ENCODE measurements at places on chromosomes 3 and 15.
A peak's percentile ranks its signal among the peaks of the same experiment; 100 is the strongest.

DNA sequence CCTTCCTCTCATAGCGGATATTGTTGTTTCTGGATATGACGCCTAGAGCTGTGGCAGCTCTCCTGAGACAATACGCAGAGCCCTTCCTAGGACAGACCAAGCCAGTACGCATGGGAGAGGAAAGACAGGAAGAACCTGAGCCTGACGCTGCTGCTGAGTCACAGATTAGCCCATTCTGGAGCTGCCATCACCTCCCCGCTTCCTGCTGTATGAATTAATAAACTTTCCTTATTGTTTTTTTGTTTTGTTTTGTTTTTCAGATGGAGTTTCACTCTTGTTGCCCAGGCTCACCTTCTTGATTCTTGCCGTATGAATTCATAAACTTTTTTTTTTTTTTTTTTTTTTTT lies 67.0 kb downstream of the PPCDC start:
- DNase-seq: no peak

DNA sequence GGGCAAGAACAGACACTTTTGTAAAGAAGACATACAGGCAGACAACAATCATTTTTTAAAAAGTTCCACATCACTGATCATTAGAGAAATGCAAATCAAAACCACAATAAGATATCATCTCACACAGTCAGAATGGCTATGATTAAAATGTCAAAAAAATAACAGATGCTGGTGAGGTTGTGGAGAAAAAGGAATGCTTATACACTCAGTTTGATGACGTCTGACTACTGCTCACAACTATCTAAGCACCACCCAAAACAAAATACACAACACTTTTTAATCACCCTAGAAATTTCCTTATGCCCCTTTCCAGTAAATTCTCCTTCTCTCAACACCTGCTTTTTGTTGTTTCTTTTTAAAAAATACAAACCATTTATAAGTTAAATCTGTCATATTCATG lies 228.8 kb downstream of the ISL2 start:
- no peak for DNase-seq

GRCh38 chr15:60520825-60521368 lies 42.0 kb upstream of the ICE2 start:
- peak; percentile 21 for DNase-seq

GRCh38 chr3:141103067-141103466 lies 51.9 kb downstream of the SPSB4 start:
- DNase-seq: no peak

DNA sequence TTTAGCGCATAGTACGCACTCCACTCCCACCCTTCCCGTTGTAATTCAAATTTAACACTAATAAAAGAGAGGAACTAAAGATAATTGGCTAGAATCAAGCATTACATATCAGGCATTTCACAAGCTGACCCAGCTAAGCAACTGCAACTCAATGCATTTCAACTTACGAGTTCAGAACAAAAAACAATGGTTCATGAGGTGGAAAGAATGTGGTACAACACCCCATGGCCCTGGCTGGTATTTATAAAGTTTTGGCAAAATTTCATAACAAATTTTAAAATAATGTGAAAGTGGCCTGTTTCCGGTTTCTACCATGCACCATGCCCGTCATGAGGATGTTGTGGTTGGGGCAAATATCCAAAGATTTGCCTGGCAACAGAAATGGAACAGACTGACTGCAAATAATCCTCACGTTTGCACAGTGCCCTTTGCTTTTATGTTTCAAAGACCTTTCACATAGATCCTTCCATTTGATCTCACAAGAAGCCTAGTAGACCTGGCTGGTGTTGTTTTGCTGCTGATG lies 455.3 kb upstream of the NR2F2 start:
- no peak for DNase-seq

GRCh38 chr15:48289628-48290027 lies 41.6 kb upstream of the DUT start:
- no peak for DNase-seq

- no peak for DNase-seq
These were observed 8.1 kb downstream of the PTX3 start for GRCh38 chr3:157444797-157445184.

- DNase-seq: no peak
These were observed 7.6 kb downstream of the DNAH1 start for GRCh38 chr3:52323526-52324295.

DNA sequence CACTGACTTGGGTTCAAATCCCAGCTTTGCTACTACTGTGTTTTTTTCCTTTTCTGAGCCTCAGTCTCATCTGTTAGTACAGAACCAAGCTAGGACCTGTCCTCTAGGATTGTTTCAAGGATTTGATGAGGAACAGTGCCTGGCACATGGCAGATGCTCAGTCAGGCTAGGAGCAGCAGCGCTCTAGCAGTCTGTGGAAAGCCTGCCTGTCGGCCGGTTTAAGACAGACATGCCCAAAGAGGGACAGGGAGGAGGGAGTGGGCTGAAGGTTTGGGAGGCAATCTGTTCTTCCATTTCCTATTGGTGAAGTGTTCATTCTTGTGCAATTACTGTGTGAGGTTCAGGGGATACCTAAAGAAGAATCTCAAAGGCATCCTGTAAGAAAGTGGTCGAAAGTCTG lies 35.1 kb upstream of the RGMA start:
- DNase-seq: no peak

DNA sequence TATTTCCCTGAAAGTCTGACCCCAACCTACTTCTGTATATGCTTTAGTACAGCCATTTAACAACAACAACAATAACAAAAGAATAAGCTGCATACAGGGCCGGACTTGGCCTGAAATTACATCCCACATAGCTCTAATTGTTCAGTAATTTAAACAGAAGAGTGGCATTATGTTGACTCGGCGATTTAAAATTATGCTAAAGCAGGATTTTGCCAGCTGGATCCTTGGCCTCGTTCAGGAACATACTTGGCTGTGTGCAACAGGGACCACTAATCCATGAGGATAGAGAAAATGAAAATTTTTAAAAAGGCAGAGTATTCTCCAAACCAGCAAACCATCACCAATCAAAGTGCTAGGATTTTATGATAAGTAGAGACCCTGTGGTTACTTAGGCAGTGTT lies 433.1 kb upstream of the RBMS3 start:
- no peak for DNase-seq

DNA sequence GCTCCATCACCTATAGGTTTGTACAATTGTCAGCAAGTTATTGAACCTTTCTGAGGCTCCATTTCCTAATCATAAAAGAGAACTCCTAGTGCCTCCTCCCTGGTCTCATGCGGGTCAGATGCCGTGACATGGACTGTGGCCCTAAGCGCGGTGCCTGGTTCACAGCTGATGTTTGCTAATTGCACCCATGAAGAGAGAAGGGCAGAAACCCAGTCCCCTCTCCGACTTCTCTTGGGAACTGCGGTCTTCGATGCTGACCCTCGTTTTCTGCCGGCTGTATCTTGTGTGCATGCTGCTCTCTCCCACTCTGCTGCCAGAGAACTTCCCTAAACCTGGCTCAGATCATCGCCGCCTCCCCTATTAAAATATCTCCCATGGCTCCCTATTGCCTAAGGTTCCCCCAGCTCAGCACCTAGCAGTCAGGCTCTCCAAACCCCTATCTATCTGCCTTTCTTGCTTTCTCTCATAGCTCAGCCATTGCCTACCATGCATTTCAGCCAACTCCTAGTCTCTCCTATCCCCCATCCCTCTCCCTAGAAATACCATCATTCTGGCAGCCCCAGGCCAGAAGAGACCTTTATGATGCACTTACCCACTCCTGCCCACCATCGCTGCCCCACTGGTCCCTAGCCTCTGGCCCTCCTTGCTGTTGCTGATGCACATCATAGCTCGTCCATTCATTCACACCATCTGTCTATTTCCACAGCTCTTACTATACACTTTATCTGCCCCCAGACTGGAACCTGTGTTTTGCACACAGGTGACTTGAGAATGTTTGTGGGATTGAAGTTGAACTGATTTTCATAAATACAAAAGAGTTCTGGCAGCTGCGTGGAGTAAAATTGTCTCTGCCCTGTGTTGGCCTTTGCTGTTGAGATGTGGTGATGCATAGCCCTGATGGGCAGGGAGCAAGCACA lies 6.6 kb downstream of the ISG20 start:
- no peak for DNase-seq

DNA sequence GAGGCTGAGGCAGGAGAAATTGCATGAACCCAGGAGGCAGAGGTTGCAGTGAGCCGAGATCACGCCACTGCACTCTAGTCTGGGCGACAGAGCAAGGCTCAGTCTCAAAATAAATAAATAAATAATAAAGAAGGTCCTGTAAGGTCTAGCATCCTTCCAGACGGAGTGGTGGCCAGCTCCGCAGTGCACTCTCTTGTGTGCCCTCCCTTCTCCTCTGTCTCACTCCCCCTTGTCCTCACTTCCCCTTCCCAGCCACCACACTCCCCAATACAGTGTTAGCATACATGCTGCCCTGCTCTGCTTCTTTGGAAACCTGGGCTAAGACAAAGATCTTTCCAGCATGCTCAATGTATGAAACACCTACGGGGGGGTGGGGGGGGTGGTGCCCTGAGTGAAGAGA lies 3.4 kb upstream of the CLN6 start:
- DNase-seq: no peak

DNA sequence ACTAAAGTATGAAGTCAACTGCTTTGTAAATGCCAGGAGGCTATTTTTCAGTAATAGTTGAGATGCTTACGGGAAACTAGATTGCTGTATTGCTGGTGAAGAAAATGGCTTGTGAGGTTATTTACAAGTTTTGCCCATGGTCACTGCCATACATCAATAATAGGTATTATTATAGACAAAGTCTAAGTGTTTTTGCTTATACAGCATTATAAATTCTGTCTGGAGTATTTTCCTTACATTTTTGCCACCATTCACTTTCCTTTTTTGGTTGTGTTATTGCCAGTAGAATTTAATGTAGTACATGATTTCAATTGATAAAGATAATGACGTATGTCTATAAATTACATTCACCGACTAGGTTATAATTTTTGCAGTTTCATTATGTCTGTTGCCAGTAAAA lies 114.2 kb downstream of the CDIN1 start:
- DNase-seq: no peak

DNA sequence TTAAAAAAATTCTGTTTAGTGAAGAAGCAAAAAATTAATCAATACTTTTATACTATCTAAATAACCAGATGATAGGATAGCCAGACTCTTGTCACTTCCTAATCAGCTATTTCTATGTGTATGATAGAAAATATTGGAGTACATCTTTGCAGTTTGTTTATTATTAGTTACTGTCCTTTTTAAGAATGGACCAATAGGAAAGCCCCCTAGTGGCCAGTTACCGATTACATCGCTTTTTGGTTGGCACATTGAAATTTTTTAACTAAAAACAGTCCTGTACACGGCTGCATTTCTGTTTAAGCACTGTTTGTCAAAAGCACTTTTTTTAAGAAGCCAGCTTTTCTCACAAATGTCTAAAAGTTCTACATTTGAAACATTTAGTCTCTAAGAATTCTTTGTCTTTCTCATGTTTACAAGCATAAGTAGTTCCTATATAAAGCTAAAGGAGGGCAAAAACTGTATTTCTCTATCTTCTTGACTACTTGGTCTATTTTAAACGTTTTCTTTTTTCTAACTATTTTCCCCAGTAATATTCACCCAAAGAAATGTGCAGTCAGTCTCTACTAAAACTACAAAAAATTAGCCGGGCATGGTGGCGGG lies 253.2 kb upstream of the LRTM1 start:
- peak; percentile 10 for DNase-seq

- DNase-seq: no peak
These were observed 16.1 kb downstream of the SLC28A2 start for GRCh38 chr15:45268135-45268534.

GRCh38 chr15:40554161-40554525 lies 10.7 kb downstream of the CCDC32 start:
- no peak for DNase-seq

DNA sequence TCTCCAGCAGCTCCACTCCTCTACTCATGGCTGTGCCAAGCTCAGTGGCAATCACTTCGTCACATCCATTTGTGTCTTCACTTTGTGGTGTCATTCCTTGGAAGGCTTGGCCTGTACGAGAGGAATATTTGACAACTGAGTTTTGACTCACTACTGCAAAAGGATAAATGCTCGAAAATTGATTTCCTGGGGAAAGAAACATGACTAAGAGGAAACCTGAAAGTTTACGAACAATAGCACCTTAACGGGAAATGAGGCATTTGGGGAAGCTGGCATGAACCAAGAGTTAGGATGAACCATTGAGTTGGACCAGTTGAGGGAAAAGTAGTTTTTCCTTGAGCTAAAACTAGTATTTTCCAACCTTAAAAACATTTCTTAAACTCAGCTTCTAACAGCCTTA lies 74.2 kb upstream of the ABHD17C start:
- DNase-seq: no peak

- no peak for DNase-seq
These were observed 144.5 kb downstream of the NAALADL2 start for GRCh38 chr3:175003590-175003989.

- DNase-seq: no peak
These were observed 47.4 kb upstream of the GMNC start for GRCh38 chr3:190909908-190910307.

- DNase-seq: no peak
These were observed 454.9 kb downstream of the IL5RA start for GRCh38 chr3:2655229-2655701.

DNA sequence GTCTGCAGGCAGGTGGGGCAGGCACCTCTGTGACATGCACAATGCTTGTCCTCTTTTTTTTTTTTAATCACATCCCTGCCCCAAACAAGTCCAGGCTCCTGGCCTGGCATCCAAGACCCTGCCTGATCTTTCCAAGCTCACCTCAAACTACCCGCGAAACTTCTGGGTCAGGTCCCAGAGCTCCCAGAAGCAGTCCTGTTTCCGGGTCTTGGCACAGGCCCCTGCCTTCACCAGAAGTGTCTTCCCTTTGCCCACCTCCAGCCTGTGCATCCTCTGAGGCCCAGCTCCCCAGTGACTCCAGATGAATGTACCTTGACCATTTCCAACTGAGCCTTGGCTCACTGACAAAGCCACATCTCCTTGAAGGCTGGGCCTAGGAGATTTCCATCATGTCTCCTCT lies 23.0 kb downstream of the PLA2G4E start:
- no peak for DNase-seq

DNA sequence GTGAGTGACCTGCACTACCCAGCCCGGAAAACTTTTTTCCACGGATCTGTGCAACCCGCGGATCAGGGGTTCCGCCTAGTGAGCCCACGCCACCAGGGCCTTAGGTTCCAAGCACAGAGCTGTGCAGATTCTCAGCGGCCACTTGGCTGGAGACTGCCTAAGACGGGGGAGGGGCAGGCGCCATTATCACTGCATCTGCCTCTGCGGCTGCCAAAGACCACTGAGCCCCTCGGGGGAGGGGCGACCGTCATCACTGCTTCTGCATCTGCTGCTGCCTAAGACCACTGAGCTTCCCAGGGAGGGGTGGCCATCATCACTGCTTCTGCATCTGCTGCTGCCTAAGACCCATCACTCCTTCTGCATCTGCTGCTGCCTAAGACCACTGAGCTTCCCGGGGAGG lies 460.2 kb downstream of the OCA2 start:
- DNase-seq: no peak

GRCh38 chr3:132135628-132136333 lies 101.0 kb upstream of the CPNE4 start:
- DNase-seq: no peak

- DNase-seq: no peak
These were observed 48.4 kb upstream of the TJP1 start for GRCh38 chr15:29870495-29871151.

GRCh38 chr3:16818945-16819344 lies 65.8 kb upstream of the PLCL2 start:
- DNase-seq: no peak
